Epithelial cell of proximal tubule (primary cell): ENCODE measurements at places on chromosomes 6 and 20.
A peak's percentile ranks its signal among the peaks of the same experiment; 100 is the strongest.

- no peak for DNase-seq
These were observed 108.4 kb upstream of the MLN start for GRCh38 chr6:33912195-33912594.

DNA sequence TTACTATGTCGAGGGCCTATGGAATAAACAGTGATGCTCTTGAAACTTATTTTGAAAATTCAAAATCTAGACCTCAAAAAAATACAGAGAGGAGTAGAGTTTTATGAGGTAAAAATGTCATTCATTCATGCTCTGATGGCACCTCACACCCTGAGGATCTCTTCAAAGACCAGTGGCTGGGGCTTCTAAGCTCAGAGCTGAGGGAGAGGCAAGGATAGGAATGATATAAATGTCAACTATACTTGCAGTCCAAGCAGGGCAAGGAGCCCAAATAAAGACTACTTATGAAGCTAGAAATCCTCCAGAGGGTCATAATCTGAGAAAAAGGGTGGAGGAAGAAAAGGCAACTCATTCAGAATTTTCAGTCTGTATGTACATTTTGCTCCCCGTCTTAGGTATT is 136.7 kb upstream of the CARMIL1 start:
- no peak for DNase-seq

- peak; percentile 36 for DNase-seq
These were observed 3.6 kb upstream of the BPIFB1 start for GRCh38 chr20:33279261-33279910.

GRCh38 chr20:50557549-50558134 is 47.5 kb downstream of the PTPN1 start:
- DNase-seq, result no peak

DNA sequence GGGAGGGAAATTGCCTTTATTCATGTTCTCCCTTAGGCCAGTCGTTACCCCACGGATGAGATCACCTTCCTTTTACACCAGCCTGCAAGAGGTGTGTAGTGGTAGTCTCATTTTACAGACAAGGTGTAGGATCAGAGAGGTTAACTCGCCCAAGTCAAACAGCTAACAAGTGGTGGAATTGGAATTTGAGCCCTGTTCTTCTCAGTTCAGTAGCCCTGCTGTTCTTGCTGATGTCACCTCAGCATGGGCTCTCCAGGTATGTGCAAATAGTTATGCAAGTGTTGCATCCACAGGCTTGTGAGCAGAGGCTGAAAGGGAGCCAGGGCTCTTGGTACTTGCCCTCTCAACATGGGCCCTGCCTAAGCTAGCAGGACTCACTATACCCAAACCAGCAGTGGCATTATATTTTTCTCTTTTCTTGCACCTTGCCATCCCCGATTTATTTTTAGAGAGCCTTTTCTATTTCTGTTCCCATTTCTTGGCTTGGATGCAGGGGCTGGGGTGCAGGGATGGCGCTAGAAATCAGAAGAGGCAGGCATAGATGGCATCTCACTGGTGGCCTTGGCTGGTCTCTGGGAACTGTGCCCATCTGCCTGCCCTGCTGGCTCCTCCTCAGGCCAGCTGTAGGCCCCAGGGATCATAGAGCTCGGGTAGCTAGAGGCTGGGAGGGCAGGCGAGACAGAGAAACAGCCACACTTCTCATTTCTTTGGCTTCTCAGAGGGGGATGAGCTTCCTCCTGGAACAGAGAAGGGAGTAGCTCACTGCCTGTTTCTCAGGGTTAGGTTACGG is 18.2 kb downstream of the PPARD start:
- no peak for DNase-seq

- DNase-seq, result no peak
These were observed 5.8 kb upstream of the SRXN1 start for GRCh38 chr20:658731-659291.

GRCh38 chr20:25549843-25550477 is 35.4 kb downstream of the NINL start:
- DNase-seq, result no peak

DNA sequence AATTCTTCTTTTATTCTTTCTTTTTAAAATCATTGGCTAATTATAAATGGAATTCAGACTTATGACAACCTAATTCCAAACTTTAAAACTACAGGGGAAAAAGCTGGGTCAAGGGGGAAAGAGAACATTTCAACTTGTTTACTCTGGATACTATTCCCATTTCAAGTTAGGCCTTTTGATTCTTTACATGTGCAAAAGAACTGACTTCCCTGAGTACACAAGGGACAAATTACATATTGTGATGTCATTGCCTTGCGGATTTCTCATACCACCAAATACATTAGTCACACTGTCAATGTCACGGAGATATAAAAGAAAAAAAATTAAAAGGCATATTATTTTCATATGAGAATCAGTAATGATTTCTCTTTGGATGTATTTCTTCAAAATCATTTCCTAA is 96.5 kb upstream of the TBX18 start:
- no peak for DNase-seq

DNA sequence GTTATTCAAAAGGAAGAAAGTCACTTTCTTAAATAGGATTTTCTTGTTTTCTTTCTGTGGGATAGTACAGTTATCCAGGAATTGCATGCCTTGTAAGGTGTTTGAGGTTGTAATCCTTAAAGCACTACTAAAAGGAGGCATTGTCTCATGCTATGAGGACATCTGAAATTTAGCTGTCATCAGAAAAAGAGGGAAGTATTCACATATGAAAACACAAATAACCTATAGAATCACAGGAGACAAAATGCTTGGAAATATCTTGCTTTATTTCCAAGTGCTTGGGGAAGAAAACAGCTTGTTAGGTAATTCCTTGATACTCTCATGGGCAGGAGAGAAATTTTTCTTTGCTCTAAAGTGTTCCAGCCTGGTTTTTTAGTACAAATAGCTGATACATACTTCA is 40.1 kb downstream of the HECA start:
- no peak for DNase-seq

GRCh38 chr20:59316911-59317731 is 16.7 kb downstream of the EDN3 start:
- DNase-seq, result no peak

DNA sequence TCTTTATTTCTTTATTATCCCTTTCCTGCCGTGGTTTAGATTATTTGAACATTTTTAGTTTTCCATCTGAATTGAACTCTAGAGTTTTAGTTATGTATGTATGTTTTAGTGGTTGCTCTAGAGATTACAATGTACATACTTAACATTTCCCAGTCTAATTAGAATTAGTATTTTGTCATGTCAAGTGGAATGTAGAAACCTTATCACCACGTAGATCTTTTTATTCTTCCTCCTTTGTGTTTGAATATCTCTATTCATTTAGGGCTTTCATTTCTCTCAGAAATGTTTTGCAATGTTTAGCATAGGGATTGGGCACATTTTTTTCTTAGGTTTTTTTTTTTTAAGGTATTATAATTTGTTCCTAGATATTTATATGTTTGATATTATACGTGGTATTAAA is 73.1 kb upstream of the EZR start:
- DNase-seq, result no peak

DNA sequence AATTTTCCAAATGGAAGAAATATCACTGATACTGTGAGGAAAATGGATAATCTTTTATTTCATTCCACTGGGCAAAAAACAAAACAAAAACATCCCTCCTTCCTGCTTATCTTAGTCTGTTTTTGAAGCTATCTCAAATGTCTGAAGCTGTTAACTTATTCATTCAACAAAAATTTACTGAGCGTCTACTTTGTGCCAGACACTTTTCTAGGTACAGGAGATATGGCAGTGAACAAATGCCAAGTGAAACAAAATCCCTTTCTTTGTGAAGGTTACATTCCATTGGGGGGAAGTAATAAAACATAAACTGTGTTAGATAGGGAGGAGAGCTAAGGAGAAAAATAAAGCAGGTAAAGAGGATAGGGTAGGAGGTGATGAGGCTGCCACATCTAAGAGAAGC is 47.5 kb downstream of the TNFRSF21 start:
- DNase-seq, result no peak

GRCh38 chr20:60589623-60590022 is 631.4 kb downstream of the CDH26 start:
- DNase-seq, result no peak

- no peak for DNase-seq
These were observed 6.9 kb downstream of the SLC32A1 start for GRCh38 chr20:38730989-38731737.

DNA sequence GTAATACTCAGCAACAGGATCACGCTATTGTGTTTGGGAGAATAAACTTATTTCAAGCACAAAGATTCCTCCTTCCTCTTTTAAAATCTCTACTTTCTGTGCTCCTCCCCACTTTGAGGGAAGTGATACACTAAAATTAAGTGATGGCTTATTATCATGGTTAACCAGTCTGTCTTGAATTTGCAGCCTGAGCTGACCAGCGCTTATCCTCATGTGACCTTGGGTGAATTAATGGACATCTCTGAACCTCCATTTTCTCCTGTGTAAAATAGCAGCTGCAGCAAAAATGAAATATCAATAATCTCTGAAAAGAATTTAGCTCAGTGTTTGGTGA is 222.6 kb downstream of the BCAS1 start:
- DNase-seq, result no peak

- no peak for DNase-seq
These were observed 1.5 kb upstream of the ARFGEF2 start for GRCh38 chr20:48919882-48920526.

DNA sequence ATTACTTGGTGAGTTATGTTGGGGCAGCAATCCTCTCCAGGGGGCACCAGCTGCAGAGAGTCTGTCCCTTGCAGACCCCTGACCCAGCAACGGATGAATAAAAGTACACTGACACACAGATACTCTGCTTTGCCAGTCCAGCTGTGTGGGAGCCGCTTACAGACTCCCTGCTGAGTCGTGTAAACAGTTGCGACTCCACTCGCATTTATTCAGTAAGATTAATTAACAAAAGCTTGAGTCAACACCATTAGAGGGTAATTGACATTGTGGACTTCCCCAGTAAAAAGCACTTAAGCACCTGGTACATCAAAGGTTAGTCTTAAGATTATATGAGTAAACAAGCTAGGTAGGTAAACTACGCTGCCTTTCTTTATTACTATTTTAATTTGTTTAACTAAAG is 92.0 kb upstream of the TMEM181 start:
- no peak for DNase-seq

- DNase-seq, result no peak
These were observed 158.6 kb upstream of the TNFAIP3 start for GRCh38 chr6:137708481-137708880.

GRCh38 chr6:69861986-69862385 is 4.4 kb upstream of the COL19A1 start:
- no peak for DNase-seq

- DNase-seq, result no peak
These were observed 157.7 kb upstream of the GGTLC1 start for GRCh38 chr20:24146231-24146634.

- DNase-seq, result no peak
These were observed 1.2 kb downstream of the MTCH1 start for GRCh38 chr6:36984581-36985416.

GRCh38 chr6:56628105-56628504 is 14.6 kb downstream of the DST start:
- no peak for DNase-seq

- no peak for DNase-seq
These were observed 783.4 kb upstream of the CHD6 start for GRCh38 chr20:42401613-42402012.
